Activated T-helper 1 cell treated with anti-CD3 and anti-CD28 coated beads, Interleukin-12 subunit alpha, Interleukin-12 subunit beta, Interleukin-2, Interleukin-4 antibody, amounts not matched to agents 30 ng/mL and 10 ng/mL and 1 ng/mL, durations not matched to agents 14 hours and 24 hours and 36 hours (primary cell): ENCODE measurements at places on chromosomes 11 and 22. TPM values are rescaled to one million over a fixed set of nuclear protein-coding genes. Genes with fewer than 3 reads are reported as not detected.

- H3K27me3 ChIP-seq: no peaks in the 10 kb centered on the region
- H3K27ac ChIP-seq: peak overlapping the region; percentile 48
Observed at GRCh38 chr22:24105013-24105360, 76.3 kb upstream of the SUSD2 start.

CCDC87 gene
- total RNA-seq: 0.29 and 0.37 TPM in 2 replicates

DNA sequence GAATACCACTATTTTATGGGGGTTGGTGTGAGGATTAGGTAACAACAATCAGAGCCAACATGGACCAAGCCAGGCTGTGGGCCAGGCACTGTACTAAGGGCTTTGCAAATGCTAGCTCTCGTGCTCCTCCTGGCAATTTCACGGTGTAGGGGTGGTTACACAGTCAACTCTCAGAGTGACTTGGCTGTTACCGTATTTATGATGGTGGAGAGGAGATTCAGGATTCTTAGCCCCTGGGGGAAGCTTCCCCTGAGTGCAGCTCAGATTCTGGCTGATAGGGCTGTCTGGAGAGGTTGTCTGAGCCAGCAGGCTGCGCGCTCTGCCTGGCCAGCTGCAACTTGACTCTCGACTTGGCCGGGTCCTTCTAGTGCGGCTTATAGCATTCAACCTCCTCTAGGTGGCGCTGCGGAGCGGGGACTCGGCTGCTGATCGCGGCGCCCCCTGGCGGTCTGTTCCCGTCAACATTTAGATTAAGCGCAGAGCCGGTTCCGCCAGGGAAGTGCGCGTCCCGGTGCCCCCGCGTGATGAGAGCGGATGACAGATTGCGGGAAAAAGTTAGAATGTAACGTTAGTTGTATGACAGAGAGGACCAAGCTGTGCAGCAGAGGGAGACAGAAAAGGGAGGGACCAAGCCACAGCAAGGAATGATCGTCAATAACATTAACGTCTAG, 4.5 kb upstream of the NCF4 start:
- peaks cover 56% of the 10 kb centered on the region for H3K4me1 ChIP-seq
- peak overlapping the region; percentile 58 for H3K4me3 ChIP-seq
- H3K27ac ChIP-seq: peak overlapping the region; percentile 73
- H3K36me3 ChIP-seq: no peaks in the 10 kb centered on the region
- DNase-seq: peak; percentile 90

DNA sequence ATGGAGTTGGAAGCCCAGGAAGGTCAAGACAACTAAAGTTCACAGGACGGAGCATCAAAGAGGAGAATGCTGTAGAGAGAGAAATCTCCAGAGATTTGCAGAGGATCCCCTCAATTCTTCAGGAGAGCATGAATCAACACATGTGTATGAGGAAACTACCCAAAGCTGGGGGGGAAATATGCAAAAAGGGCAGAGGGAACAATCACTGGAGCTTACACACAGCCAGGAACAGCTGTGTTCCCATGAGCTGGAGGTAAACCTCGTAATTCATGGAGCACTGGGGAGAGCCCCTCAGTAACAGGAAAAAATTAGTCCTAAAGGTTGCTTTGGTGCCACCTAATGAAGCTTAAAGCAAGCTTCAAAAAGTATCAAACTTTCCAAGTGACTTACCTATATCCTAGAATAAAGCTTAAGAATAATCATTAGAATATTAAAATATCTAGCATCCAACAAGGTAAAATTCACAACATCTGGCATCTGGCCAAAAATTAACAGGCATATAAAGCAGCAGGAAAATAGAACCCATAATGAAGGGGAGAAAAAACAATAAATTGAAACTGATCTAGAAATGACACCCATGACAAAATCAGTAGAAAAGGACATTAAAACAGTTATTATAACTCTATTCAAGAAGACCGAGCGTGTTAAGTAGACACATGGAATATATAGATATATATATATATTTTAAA, 134.2 kb downstream of the STK33 start:
- H3K27ac ChIP-seq: no peak overlapping the region
- no peak for DNase-seq
- H3K4me1 ChIP-seq: no peaks in the 10 kb centered on the region
- no peaks in the 10 kb centered on the region for H3K36me3 ChIP-seq

BEST1 gene
- total RNA-seq: 0.29 TPM in 1 of 2 replicates, not detected in the other

MYO18B gene
- total RNA-seq: 0.91 and 1.1 TPM in 2 replicates

GRCh38 chr11:108223348-108224149, 682 bp downstream of the ATM start:
- H3K4me3 ChIP-seq: no peak overlapping the region
- H3K4me1 ChIP-seq: peaks cover 32% of the 10 kb centered on the region
- peak; percentile 29 for DNase-seq
- H3K27ac ChIP-seq: no peak overlapping the region

DNA sequence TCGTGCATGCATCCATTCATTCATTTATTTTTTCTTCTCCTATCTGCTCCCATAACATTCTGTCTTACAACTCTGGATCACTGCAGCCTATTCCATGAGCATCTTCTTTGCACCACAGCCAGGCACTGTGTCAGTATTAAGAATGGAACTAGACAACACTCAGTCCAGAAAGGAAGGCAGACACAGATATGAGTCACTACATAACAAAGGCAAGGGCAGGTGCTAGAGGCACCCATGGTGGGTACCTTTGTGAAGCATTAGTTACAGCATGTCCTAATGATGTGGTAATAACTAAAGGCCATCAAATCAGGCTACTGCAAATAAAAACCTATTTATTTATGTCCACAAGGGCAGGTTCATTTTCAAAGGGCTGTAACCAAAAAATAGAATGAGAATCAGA, 28.1 kb downstream of the TENM4 start:
- H3K4me1 ChIP-seq: no peaks in the 10 kb centered on the region
- H3K4me3 ChIP-seq: no peak overlapping the region
- no peaks in the 10 kb centered on the region for H3K27me3 ChIP-seq
- no peak for DNase-seq

PTPRCAP gene
- 108 and 109 TPM in 2 replicates for total RNA-seq

GSTT2B gene
- 0.65 and 0.91 TPM in 2 replicates for total RNA-seq

HTR3B gene
- total RNA-seq: not detected in 2 replicates

STX5 gene
- 34.2 and 39.9 TPM in 2 replicates for total RNA-seq

WBP2NL gene
- 1.5 and 2.3 TPM in 2 replicates for total RNA-seq

DNA sequence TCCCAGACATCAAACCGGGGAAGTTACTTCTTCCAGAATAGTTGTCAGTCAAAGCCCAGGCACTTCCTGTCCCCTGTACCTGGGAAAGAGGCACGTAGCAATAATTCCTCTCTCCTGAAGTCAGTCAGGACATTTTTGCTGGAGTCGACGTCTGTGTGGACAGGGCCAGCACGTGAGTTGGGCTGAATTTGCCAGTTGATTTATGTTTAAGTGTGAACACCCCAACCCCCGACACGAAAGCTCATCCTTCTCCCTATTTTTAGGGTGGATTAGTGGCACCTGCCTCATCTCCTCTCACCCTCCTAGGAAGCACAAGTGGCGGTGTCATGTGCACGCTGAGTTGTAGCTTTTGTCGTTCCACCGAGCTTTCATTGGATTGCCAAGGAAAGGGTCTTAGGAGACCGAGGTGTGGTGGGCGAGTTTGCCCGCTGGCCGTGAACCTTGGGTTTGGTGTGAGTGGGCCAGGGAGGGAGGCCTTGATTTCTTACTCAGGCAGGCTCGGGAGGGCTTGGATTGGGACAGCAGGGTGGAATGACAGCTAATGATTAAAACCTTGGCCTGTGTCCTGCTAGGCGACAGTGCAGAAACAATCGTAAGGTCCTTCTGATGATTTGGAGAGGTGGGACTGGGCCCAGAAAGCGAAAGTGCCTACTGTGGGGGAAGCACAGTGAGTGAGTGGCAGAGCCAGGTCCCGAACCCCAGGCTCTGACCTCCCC, 87.0 kb upstream of the CRYBB3 start:
- H3K27me3 ChIP-seq: peaks cover 2% of the 10 kb centered on the region
- DNase-seq: no peak
- H3K36me3 ChIP-seq: peaks cover 8% of the 10 kb centered on the region
- no peak overlapping the region for H3K4me3 ChIP-seq

OR56A1 gene
- total RNA-seq: not detected in 2 replicates

MUC5B gene
- not detected in 2 replicates for total RNA-seq

DNA sequence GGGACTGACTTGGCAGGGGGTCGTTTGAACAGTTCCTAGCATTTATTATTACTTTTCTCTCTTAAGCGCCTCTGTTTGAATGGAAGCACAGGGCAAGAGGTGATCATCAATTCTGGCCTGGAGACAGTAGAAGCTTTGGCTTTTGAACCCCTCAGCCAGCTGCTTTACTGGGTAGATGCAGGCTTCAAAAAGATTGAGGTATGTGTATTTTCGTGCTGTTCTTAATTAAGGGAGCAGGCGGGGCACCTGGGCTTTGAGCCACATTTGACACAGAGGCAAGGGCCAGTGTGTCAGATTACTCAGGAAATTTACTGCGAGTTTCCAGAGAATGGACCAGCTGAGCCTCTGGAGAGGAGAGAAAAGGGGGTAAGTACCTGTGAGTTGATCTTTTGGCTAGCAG, 102.4 kb upstream of the SORL1-AS1 start:
- no peak overlapping the region for H3K4me3 ChIP-seq
- no peaks in the 10 kb centered on the region for H3K27me3 ChIP-seq
- no peak overlapping the region for H3K27ac ChIP-seq
- no peak for DNase-seq

GRCh38 chr11:133636711-133637355, 104.5 kb upstream of the OPCML start:
- H3K27me3 ChIP-seq: peaks cover 1% of the 10 kb centered on the region
- H3K4me3 ChIP-seq: no peak overlapping the region
- H3K4me1 ChIP-seq: no peaks in the 10 kb centered on the region
- no peaks in the 10 kb centered on the region for H3K36me3 ChIP-seq
- DNase-seq: no peak
- no peak overlapping the region for H3K27ac ChIP-seq

CPT1A gene
- 22.0 and 22.6 TPM in 2 replicates for total RNA-seq

DNA sequence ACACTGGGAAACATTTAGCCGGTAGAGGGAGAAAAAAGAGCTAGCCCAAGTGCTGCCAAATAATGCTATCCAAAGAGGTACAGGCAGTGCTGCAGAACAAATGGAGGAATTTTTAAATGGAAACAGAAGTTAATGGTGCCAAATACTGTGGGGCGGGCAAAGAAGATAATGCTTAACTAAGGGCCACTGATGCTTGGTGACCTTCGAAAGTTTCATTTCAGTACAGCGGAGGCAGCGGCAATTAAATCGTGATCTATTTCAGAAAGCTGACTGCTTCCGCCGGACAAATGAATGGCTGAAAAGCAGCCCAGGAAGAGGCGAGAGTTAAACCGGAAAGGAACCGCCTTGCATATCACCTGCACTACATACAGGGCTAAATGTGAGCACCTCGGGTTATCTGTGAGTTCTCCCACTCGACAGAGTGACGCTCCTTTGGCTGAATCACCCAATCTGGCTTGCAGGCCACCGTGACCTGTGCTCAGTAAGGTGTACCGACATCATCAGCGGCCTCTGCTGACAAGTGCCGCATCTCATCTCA, 42.1 kb downstream of the CADM1 start:
- DNase-seq: no peak
- no peak overlapping the region for H3K4me3 ChIP-seq
- no peaks in the 10 kb centered on the region for H3K27me3 ChIP-seq

DNA sequence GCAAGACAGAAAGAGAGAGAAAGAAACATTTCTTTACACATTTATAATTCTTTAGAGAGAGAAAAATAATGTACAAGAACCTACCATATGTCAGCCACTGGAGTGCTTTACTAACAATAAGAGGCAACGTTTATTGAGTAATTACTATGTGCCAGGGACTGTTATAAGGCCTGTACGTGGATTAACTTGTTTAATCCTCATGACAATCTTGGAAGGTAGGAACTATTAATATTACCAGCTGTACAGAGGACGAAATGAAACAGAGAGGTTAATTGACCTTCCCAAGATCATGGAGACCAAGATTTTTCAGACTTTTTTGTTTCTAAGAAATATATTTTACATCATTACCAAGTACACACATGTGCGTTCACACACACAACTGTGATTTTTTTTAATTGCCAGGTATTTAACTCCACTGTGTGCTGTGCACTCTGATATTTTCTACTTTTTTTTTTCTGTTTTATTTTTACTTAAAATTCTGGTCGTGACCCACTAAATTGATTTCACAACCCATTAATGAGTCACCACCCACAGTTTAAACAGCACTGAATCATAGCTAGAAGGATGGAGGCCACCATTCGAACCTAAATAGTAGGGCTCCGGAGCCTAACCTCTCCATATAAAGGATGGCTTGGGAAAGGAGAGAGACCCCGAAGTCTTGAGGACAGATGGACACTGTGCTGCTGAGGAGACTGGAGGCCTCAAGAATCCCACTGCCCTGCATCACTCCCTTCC, 21.4 kb downstream of the CREB3L1 start:
- no peak for DNase-seq
- no peaks in the 10 kb centered on the region for H3K36me3 ChIP-seq
- H3K27ac ChIP-seq: no peak overlapping the region
- peaks cover 24% of the 10 kb centered on the region for H3K27me3 ChIP-seq

GRCh38 chr22:21599053-21599893, 30.5 kb downstream of the YDJC start:
- DNase-seq: no peak
- H3K36me3 ChIP-seq: peaks cover 31% of the 10 kb centered on the region
- no peak overlapping the region for H3K4me3 ChIP-seq
